Colonic mucosa (tissue), 4 donors: ENCODE measurements at places on chromosomes 4 and X. TPM values are rescaled to one million over a fixed set of nuclear protein-coding genes. Genes with fewer than 3 reads are reported as not detected.

F8A3 gene
- total RNA-seq, result 14.6 TPM

- no peak for DNase-seq
Observed at GRCh38 chr4:146343199-146343598, 128.9 kb downstream of the REELD1 start.

GRCh38 chr4:152591876-152592275, 56.0 kb upstream of the FBXW7 start:
- DNase-seq, result no peak

GRCh38 chr4:73922766-73923630, 53.8 kb downstream of the CXCL1 start:
- DNase-seq, result no peak

DNA sequence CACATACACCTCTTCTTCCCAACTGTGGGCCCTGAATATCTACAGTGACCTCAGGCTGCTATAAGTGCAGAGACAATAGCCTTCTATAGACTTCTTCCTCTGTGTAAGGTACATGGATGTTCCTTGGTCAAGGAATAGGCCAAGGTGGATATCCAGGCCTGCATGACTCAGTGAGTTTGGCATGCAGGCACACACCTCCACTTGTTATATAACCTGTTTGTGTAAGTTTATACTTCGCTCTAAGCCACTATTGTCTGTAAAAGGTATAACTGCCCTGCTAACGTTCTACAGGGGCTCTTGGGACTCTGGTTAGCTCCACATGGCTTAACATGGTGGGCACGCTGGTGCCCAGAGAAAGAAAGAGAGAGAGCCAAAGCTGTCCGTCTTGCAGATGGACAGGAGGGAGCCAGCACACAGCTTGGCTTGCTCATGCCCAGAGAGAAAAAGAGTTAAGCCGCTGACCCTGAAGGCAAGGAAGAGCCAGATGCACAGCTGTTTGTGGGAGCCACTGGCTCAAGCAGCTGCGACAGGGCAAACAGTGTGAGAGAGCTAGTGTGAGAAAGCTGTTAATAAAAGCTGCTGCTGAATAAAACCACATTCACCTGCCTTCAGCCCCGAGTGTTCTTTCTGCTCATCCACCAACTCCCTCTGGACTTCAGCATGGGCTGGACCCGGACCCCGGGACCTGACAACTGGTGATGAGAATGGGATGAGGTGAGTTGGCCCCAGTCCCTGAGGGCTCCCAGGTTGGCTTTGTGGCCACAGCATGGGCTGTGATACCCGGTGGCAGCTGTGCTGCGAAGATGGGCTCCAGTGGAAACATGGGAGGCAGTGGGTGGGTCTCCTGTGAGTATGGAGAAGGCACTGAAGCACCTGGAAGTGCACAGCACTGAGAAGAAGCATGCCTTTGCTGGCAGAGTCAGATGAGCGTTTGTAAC, 44.5 kb upstream of the ZBTB33 start:
- DNase-seq, result no peak
